ENCODE measurements at places on chromosomes 12 and 14. TPM values are rescaled to one million over a fixed set of nuclear protein-coding genes. Genes with fewer than 3 reads are reported as not detected.
A peak's percentile ranks its signal among the peaks of the same experiment; 100 is the strongest.

Gene CCDC175
- 0.77 TPM for polyA plus RNA-seq

Gene ACACB
- polyA plus RNA-seq: 47.5 TPM

Gene RPL10L
- not detected for polyA plus RNA-seq

Gene AKAP5
- 0.38 TPM for polyA plus RNA-seq

- no peak overlapping the region for H3K4me3 ChIP-seq
- H3K36me3 ChIP-seq: no peaks in the 10 kb centered on the region
- no peak for DNase-seq
- H3K27ac ChIP-seq: no peak overlapping the region
Observed at GRCh38 chr12:102569803-102570202, 89.4 kb upstream of the IGF1 start.

GRCh38 chr12:105083551-105084105, 630 bp downstream of the ALDH1L2 start:
- no peaks in the 10 kb centered on the region for H3K27me3 ChIP-seq
- H3K4me1 ChIP-seq: peaks cover 9% of the 10 kb centered on the region
- no peaks in the 10 kb centered on the region for H3K36me3 ChIP-seq
- H3K4me3 ChIP-seq: no peak overlapping the region

- H3K27ac ChIP-seq: peak overlapping the region; percentile 80
- H3K4me1 ChIP-seq: peaks cover 4% of the 10 kb centered on the region
- no peaks in the 10 kb centered on the region for H3K27me3 ChIP-seq
- peak; percentile 94 for DNase-seq
- H3K4me3 ChIP-seq: no peak overlapping the region
Observed at GRCh38 chr14:23062002-23062401, 4.7 kb upstream of the CDH24 start.

DNA sequence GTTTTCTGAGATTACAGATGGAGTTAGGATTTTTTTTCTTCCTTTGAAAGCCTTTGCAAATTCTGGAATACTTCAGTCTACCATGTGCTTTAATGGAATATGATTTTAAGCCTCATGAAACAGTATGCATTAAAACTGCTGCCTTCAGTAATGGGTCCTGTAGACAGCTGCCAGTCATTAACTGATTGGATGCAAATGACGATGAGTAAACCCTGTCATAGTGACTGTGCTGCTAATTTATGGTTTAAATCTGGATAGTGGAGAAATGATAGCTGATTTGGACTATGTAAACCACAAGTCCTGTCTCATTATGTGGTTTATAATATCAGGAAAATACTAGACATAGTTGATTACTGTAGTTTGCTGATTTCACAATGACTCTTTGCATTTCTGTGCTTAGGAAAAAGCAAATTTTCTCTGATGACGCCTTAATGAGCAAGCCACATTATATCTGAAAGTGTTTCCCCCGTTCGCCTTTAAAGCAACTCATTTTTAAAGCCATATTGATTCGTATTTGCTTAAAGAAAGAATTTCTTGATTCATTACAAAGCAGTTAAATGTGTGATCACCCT, 217.6 kb downstream of the TMTC2 start:
- DNase-seq: no peak
- H3K27ac ChIP-seq: no peak overlapping the region
- no peaks in the 10 kb centered on the region for H3K27me3 ChIP-seq
- H3K4me3 ChIP-seq: no peak overlapping the region

- H3K27me3 ChIP-seq: peaks cover 10% of the 10 kb centered on the region
- H3K36me3 ChIP-seq: no peaks in the 10 kb centered on the region
- H3K4me3 ChIP-seq: no peak overlapping the region
- no peaks in the 10 kb centered on the region for H3K4me1 ChIP-seq
Observed at GRCh38 chr14:105053421-105053820, 11.8 kb downstream of the GPR132 start.

Data from adrenal gland (tissue), 19 donors.